NCI-H2081 treated with DMSO at 0.1 percent for 48 hours (cell line): ENCODE measurements at places on chromosomes 7 and 10.

DNA sequence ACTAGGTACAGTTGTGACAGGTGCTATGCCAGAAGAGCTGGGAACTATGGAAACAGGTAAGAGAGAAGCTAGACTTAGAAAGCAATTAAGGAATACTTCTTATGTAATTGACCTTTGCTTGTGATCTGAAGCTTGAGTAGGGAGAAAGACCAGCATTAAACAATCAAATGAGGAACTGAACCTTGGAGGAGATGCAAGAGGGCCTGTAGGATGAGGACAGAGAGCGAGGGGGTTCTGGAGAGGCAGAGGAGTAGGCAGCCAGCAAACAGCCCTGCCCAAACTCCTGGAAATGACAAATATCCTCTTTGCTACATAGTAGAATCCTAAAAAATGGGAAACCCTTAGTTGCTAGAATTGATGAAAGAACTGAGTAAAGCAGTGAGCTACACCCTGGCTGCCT lies 41.6 kb upstream of the FAM204A start:
- no peak for DNase-seq

- no peak for DNase-seq
Observed at GRCh38 chr10:117797296-117797695, 249.4 kb downstream of the RAB11FIP2 start.

GRCh38 chr10:75766106-75766505 lies 334.7 kb downstream of the LRMDA start:
- DNase-seq = no peak

GRCh38 chr7:77825131-77825530 lies 26.6 kb downstream of the PHTF2 start:
- no peak for DNase-seq

GRCh38 chr10:110967645-110968044 lies 48.2 kb downstream of the SHOC2 start:
- no peak for DNase-seq

- DNase-seq = no peak
Observed at GRCh38 chr10:84348447-84348846, 20.1 kb downstream of the CCSER2 start.
